NCI-H2081 treated with DMSO at 0.1 percent for 48 hours (cell line): ENCODE measurements at places on chromosomes 5 and 9.

GRCh38 chr5:17096952-17097695, 120.3 kb upstream of the BASP1 start:
- no peak for DNase-seq

GRCh38 chr5:72380492-72381274, 60.5 kb downstream of the PTCD2 start:
- DNase-seq: no peak

DNA sequence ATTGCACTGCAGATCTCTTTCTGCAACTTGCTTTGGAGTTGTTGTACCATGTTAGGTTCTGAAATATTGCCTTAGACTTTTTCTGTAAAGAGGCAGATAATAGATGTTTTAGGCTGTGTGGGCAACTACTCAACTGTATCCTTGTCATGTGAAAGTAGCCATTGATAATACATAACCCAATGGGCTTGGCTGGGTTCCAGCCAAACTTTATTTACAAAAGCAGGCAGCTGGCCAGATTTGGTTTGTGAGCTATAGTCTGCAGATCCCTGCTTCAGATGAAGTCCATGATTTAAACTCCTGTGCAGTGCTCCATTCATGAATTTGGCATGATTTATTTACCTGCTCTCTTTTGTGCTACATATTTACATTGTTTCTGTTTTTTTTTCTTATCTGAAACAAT, 300.4 kb downstream of the IRX2 start:
- no peak for DNase-seq

- no peak for DNase-seq
Measured at GRCh38 chr9:2179567-2179966, 164.4 kb downstream of the SMARCA2 start.

- no peak for DNase-seq
Measured at GRCh38 chr9:136119061-136119882, 597 bp upstream of the TMEM250 start.

GRCh38 chr9:126763130-126763764, 41.6 kb upstream of the ZBTB43 start:
- DNase-seq: no peak

DNA sequence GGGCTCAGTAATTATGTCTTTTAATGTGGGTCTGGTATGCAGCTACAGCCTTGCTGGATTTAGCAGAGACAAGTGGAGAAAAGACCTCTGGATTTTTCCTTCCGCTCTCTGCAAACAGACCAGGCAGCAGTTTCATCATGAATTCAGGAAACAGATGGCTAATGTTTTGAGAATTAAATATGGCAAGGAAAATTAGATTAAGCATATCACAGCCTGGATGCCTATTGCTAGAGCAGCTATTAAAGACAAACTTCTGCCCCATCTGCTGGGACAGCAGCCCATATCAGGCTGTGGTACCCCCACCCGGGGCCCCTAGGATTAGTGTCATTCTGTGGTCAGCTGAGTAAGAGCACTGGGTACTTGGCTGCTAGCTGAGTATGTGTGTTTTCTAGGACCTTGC, 6.2 kb downstream of the SKP2 start:
- no peak for DNase-seq

- DNase-seq: no peak
Measured at GRCh38 chr5:176762489-176762888, 47.9 kb upstream of the UNC5A start.

DNA sequence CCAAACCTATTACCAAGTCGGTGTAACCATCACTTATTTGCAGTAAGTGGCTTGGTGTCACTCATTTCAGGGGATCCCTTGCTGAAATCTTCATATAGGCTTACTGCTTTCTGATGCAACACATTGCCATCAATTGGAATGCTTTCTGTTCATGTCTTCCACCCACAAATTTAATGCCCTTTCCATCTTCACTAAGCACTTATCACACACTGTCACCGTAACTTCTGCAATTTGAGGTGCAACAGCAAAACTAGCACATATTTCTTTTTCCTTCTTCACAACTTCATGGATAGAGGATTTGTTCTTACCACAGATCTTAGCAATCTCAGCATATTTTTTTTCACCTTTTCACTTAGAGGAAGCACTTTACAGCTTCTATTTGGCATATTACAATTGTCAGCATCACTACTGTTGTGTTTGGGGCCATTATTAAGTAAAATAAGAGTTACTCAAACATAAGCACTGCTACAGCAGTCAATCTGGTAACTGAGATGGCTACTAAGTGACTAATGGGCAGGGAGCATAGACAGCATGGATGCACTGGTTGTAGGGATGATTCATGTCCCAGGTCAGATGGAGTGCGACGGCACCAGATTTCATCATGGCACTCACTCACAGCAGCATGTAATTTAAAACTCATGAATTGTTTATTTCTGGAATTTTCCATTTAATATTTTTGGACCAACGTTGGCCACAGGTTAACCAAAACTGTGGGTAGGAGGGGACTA, 70.1 kb downstream of the PIP5K1B start:
- DNase-seq: no peak

DNA sequence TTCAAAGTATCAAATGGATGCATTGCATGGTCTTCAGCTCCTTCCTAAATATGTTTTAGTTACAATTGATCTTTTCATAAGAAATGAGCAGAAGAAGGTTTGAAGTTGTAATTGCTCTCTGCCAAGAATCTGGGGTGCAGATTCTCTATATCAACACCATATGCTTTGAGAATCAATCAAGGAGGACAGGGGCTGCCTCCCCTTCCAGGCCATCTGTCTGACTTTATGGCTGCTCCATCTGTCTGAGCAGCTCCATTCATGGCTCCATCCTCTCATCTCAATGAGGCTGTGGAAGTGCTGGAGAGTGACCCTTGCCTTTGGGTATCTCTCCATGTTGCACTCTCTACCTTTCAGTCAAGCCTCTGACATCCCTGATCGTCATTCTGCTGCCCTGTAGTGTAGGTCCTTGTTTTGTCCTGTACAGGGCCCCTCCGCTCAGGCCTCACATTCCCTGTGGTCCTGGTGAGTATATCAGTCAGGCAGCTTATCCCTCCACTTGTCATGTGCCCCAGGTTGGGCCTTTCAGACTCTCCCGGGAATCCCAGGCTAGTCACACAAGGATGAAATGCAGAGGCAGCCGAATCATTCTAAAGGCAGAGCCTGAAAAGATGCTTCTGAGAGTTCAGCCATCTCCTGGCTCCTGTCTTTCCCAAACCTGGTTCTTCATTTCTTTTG, 14.0 kb upstream of the SV2C start:
- DNase-seq: no peak

DNA sequence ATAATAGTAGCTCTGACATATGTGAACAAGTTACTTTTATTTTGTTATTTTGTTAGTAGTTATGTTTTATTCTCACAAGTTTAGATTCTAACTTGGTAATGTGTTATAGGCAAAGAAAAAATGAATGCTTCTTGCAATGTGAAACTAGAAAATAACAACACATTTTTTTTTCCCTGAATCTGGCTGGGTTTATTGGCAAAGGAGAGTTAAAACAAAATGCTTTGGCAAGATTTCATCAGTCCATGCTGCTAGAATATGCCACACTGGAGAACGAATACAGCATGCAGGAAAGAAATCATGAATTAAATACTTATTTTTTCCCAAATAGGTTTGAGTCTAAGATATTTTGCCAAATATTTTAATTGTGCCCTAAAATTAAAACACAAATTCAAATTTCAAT, 1048.1 kb upstream of the ACO1 start:
- DNase-seq: no peak

DNA sequence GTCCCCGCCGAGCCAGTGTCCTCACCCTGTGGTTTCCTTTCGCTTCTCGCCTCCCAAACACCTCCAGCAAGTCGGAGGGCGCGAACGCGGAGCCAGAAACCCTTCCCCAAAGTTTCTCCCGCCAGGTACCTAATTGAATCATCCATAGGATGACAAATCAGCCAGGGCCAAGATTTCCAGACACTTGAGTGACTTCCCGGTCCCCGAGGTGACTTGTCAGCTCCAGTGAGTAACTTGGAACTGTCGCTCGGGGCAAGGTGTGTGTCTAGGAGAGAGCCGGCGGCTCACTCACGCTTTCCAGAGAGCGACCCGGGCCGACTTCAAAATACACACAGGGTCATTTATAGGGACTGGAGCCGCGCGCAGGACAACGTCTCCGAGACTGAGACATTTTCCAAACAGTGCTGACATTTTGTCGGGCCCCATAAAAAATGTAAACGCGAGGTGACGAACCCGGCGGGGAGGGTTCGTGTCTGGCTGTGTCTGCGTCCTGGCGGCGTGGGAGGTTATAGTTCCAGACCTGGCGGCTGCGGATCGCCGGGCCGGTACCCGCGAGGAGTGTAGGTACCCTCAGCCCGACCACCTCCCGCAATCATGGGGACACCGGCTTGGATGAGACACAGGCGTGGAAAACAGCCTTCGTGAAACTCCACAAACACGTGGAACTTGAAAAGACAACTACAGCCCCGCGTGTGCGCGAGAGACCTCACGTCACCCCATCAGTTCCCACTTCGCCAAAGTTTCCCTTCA, 1.4 kb downstream of the GLIS3 start:
- DNase-seq: no peak

DNA sequence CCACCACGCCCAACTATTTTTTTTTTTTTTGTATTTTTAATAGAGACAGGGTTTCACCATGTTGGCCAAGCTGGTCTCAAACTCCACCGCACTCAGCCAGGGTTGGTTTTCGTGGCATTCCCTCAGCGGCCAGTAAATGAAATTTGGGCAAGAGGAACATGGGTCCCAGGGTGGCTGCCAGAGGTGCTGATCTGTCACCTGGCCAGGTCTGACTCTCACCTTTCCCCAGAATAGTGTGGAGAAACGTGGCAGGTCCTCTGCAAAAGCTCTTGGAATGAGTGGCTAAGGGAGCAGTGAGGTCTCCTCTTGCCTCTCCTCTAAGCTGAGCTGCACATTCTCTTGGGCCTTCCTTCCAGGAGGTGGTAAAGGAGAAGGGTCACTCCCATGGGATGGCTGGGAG, 170.1 kb downstream of the IRX2 start:
- DNase-seq: no peak

DNA sequence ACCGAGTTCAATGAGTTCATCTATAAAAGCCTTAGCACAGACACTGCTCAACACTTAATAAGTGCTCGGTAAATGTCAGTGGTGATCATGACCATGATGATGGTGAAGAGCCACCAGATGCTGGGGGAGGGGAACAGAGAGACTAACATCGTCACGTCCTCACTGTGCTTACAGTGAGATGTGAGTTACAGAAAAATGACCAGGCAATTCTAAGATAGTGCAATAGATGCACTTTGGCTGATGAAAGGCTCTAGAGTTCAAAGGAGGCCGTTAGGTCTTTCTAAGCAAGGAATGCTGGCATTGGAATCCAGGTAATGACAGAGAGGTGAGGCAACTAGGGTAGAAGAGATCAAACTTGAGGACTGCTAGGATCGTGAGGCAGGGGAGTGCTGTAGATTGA, 36.7 kb downstream of the ARL15 start:
- no peak for DNase-seq

GRCh38 chr5:318931-319601, 2.4 kb upstream of the AHRR start:
- no peak for DNase-seq

GRCh38 chr5:81422671-81423070, 28.7 kb upstream of the ACOT12 start:
- DNase-seq: no peak

DNA sequence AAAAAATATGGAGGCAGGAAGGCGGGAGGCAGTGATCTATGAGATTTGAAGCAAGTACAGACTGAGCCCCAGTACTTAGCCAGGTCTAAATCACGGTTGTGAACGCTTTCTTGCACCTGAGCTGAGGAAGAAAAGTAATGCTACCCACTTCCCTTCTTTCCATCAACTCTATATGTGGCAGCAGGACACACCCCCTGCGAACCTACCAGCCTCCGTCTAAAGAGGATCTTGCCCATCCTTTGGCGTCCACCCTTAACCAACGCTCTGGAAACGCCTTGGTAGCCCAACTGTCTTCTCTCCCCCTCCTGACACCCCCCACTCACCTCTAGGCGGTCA, 545 bp downstream of the HMGCS1 start:
- DNase-seq: no peak

GRCh38 chr9:19085295-19085694, 17.4 kb downstream of the HAUS6 start:
- DNase-seq: no peak

GRCh38 chr5:155954701-155955445, 372.1 kb upstream of the SGCD start:
- no peak for DNase-seq

DNA sequence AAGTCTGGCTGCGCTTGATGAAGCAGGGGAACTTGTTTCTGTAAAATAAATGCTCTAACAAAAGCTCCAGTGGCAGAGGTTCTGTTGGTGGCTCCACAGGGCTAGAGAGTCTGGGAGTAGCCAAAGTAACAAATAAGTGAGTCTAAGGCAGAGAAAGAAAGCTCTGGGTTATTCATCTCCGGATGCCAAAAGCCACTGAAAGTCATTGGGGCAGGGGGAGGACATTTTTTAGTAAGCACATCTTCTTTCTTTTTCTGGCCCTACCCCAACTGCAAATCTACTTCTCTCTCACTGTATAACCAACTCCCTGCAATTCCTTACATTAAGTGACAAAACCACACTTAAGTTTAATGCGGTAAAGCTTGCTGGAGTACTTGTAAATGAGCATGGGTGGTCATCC, 141.6 kb downstream of the INSYN2B start:
- no peak for DNase-seq

DNA sequence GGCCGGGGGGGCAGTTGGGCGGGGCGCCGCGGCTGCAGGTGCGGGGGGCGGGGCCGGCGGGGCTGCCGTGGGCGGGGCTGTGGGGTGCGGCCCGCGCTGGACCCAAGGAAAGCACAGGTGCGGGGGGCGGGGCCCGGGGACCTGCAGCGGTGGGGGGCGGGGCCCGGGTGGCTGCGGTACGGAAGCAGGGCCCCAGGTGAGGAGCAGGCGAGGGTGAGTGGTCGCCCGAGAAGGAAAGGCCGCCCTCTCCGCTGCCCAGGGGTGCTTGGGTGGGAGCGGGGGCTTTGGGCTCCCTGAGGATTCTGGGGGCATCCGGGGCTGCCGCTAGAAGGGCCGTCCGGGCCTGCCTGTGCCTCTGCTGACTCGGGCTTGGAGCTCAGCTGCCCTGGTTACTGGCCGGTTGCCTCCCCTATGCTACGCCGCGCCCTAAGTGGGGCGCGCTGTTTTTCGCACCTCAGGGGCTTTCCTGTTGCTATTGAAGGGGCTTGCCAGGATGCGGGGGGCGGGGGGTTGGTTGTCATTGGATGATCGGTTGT, 767 bp downstream of the RALGPS1 start:
- DNase-seq: no peak

DNA sequence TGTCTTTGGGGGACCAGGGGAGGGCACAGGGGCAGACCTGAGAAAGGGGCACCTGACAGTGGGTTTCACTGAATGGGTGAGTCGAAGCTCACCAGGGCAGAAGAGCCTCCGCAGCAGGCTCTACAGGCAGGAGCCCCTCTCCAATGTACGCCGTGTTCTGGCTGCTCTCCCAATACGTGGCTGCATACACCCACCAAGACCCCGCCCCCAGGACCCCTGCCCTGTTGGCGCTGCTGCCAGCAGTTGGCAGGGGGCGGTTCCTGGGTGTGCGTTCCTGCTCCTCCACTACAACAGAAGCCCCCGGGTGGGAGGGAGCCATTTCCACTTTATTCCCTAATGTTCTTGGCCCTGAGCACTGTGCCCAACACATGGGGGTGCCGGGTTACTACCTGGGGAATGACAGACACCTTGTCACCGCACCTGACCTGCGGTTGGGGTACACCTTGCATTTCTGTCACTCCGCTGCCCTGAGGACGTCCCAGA, 30.3 kb downstream of the SARDH start:
- DNase-seq: no peak

- no peak for DNase-seq
Measured at GRCh38 chr5:139283252-139284166, 10.0 kb upstream of the MATR3 start.
